ENCODE measurements at places on chromosomes 6 and 20.

DNA sequence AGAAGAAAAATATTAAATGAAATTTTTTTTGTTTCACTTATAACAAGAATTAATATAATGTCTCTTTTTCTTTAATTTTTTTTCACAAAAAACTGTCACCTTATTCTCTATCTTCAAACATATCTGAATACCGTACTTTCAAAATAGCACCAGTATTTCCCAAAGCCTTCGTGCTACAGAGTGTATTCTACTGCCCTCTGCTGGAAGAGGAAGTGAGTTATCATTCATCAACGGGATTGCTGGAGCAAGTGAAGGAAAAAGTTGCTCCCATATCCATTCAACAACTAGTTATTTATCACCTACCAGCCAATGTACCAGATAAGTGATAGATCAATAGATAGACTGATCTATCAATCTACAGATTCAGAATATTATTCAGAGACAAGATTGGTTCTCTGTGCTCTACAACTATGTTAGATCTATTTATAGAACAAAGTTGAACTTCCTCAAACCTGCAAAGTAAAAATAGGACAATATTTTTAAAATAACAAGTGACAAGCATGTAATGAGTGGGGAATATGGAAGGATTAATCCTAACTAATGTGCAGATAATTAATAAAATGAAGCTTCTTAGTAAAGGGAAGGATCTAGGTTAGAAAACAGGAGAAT is 26.7 kb upstream of the TFAP2B start:
- DNase-seq = no peak

- DNase-seq = no peak
Observed at GRCh38 chr6:118313208-118313607, 234.9 kb upstream of the PLN start.

DNA sequence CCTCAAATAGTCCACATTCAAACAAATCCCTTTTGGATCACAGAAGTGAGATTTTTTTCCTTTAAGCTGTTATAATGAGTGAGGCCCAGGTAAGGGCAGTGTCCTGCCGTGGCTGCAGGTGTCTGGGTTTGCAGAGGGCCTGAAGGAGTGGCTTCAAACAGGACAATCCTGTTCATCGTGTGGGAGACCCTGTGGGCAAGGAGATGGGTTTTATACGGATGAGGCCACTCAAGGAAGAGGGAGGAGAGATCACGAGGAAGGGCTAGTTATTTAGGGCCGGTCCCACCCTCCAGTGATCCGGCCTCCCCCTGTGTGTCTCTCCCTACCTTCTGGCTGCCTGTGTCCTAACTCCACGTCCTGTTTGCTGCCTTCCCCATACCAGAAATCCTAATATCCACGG is 33.8 kb downstream of the PPP1R14C start:
- DNase-seq = no peak

- DNase-seq = no peak
Observed at GRCh38 chr6:19811397-19812079, 25.6 kb upstream of the ID4 start.

- DNase-seq = no peak
Observed at GRCh38 chr6:156731396-156731795, 45.8 kb upstream of the ARID1B start.

All from coronary artery (tissue), 2 donors.